ENCODE measurements at places on chromosomes 11 and 22.
A peak's percentile ranks its signal among the peaks of the same experiment; 100 is the strongest.

DNA sequence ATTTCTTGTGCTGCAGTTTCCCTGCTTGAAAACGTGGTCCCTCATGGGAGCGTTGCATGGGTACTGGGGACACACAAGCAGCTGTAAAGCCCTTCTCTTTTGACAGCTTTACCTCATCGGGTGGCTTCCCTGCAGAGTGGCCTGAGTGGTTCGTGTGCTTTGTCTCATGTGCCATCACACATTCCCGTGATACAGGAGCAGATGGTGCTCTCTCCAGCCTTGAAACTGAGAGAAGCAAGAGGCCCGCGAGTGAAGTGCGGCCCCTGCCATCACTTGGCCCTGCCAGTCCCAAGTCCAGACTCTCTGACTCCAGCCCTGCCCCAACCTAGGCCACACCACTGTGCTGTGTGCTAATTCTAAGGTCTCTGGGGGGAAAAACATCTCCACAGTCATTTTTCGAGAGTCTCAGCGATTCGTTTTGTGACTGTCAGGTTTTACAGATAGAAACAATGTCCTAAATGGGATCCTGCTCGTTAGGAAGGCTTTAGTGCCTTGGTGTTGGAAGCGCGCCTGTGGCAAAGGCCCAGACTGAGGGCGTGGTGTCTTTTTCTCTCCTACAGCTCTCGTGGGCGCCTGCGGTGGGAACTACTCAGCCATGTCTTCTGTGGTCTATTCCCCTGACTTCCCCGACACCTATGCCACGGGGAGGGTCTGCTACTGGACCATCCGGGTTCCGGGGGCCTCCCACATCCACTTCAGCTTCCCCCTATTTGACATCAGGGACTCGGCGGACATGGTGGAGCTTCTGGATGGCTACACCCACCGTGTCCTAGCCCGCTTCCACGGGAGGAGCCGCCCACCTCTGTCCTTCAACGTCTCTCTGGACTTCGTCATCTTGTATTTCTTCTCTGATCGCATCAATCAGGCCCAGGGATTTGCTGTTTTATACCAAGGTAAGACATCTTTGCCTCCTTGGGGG lies 64.2 kb downstream of the KREMEN1 start:
- DNase-seq = no peak

- no peak for DNase-seq
These were observed 7.6 kb downstream of the ZNF70 start for GRCh38 chr22:23743303-23743705.

- DNase-seq = no peak
These were observed 741 bp downstream of the CARS1 start for GRCh38 chr11:3056296-3057068.

GRCh38 chr22:42695294-42695693 lies 25.4 kb downstream of the A4GALT start:
- DNase-seq = no peak

DNA sequence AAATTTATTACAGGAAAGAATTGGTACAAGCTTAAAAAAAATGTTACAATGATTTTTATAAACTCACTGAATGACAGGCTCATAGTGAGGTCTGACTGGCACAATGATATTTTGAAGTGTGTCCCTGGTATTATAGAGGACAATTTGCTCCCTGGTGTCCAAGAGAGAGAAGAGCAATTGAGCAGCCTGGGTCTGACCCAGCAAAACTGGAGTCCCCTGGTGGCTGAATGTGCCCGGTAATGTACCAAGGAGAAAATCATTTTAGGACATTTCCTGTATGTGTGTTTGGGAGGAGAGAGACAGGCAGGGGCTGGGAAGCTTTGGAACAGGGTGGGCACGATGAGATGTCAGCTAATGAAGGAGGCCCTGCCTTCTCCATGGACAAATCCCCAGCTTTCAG lies 125.3 kb downstream of the APOL5 start:
- no peak for DNase-seq

- DNase-seq = no peak
These were observed 38.3 kb upstream of the TH start for GRCh38 chr11:2209900-2210321.

GRCh38 chr22:42553475-42554361 lies at the start of gene SERHL2:
Gene SERHL2, plus strand, starts transcription at chr22:42553956. Its CDS starts 65 bp downstream, at chr22:42554021.
- peak; percentile 81 for DNase-seq

DNA sequence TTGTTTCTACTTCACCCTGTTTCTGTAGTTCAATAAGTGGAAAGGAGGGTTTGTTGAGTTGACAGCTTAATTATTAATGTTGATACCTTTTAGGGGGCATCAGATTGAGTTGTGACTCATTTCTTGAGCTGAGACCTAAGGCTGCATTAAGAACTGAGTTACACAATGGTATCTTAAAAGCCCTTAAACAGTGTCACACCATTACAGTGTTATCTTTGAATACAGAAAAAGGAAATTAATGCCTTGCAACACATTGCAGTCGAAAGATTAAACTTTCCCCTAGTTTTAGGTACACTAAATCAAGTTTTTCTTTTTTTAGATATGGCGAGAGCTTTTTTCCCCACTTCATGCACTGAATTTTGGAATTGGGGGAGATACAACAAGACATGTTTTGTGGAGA lies 16.7 kb downstream of the PAFAH1B2 start:
- DNase-seq = no peak

DNA sequence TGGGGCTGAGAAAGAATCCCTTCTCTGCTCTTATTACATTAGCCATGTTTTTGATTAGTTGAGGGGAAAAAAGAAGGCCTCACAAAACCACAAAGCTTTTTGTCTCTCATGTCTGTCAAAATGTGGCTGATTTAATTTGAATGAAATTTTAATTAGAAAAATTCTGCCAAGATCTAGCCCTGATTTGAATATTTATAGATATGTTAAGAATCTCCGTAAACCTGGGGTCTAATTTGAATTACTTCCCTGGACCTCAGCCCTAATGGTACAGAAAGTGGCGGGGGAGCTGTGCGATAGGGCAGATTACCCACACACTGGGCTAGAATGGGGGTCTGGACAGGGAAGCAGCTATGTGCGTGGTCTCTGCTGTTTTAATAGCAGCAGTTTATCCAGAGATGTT lies 141.3 kb upstream of the TTC12 start:
- DNase-seq = no peak

GRCh38 chr22:39230261-39231196 lies 14.3 kb downstream of the PDGFB start:
- no peak for DNase-seq

DNA sequence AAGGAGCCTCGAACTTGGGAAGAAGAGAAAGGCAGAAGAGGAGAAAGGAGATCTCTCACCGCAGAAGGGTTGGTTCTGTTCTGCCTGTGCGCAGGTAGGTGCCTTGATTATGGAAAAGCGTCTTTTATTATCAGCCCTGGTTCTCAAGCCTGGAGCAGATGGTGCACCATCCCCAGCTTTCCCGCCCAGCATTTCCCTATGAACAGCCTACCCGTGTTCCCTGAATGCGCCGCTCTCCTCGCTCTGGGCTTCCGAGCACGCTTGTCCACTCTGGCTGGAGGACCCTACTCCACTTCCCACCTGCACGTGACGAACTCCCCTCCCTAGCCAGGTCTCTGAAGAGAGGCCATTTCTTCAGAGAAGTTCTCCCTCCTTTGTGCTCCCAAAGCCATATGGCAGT lies 15.2 kb downstream of the IGSF9B start:
- no peak for DNase-seq

DNA sequence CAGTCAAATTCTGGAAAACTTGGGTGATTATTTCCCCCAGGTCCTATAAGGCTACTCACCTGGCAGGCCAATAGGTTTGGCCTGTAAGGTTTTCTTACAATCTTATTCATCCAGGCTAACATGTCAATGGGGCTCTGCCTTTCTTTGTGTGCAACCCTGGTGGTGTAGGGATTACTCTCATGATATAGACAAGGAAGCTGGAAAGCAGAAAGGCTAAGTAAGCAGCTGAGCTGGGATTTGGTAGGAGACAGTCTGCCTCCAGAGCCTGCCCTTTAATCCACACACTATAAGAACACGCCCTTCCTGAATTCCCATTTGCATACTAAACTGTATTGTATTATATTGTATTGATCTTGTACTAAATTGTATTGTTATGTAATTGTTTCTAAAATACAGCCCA lies 373.3 kb upstream of the CCDC90B start:
- no peak for DNase-seq

DNA sequence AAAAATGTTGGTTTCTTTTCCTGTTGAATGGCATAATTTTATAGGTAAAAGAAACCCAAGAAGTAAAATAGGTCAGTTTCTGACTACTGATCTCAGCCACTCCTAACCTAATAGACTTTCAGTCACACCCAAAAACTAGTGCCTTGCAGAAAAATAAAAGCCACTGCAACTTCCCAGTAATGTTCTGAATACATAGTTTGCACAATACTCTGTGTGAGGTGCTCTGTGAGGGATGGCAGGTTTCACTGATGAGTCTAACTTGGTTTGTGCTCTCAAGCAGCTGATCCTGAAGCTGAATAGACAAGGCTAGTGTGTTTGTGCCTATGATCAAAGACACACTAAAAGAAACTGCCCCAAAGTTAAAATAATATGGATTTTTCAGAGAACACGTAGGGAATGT lies 758.3 kb downstream of the NELL1 start:
- DNase-seq = no peak

DNA sequence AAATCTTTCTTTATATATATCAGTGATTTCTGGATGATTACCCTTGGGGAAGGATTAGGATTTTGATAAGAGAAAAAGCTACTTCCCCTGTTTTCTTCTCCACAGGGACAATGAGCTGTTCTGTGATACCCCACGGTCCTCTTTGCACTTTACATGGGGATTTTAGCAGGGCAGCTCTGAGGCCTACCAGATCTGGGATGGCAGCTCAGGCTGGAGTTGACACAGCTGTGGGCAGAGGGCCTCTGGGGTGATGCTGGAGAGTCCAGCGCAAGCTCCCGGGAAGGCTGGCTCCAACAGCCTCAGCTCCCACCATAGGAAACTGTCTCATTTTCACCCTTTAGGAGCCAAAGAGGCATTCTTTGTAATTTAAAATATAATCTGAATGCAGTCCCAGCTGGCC lies 383.8 kb upstream of the NARS2 start:
- no peak for DNase-seq

DNA sequence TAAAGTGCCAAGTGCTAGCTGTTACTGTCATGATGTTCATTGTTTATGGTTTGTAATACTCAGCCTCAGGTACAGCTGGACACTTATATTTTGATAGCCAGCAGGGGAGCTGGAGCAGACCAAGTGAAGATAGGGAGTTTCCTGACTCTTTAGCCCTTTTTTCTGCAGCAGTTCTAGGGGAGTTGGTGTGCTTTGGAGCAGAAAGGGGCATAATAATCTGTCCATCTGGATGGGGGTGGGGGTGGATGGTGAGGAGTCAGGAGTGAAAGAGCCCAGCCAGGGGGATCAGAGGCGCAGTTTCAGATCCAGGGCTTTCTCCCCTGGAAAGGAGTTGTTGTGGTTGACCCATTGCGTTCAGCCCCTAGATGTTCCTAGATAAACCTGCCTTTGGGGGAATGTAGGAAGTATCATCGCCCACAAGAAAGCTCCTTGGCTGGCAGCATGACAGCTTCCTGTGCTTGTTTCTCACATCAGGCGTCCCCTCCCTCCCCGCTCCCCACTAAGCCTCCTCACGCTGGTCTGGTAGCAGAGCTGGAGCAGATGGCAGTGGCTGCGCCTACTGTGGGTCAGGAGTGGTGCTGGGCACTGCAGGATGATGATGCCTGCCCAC lies 41.9 kb downstream of the MED15 start:
- DNase-seq = no peak

- no peak for DNase-seq
These were observed 23.2 kb upstream of the ST3GAL4 start for GRCh38 chr11:126332221-126332711.

DNA sequence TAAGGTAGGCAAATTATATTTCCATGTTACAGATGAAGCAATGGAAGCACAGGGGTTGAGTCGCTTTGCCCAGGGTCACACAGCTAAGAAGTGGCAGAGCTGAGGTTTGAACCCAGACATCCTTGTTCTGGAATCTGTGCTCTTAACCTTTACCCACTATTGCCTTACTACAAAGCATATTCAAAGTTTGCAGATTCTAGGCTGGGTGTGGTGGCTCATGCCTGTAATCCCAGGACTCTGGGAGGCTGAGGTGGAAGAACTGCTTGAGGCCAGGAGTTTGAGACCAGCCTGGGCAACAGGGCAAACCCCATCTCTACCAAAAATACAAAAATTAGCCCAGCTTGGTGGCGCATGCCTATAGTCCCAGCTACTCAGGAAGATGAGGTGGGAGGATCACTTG lies 27.8 kb upstream of the TFIP11 start:
- no peak for DNase-seq

- no peak for DNase-seq
These were observed 146.5 kb downstream of the OPCML start for GRCh38 chr11:133385781-133386180.

- DNase-seq = no peak
These were observed 34.8 kb upstream of the E2F8 start for GRCh38 chr11:19275496-19275895.

DNA sequence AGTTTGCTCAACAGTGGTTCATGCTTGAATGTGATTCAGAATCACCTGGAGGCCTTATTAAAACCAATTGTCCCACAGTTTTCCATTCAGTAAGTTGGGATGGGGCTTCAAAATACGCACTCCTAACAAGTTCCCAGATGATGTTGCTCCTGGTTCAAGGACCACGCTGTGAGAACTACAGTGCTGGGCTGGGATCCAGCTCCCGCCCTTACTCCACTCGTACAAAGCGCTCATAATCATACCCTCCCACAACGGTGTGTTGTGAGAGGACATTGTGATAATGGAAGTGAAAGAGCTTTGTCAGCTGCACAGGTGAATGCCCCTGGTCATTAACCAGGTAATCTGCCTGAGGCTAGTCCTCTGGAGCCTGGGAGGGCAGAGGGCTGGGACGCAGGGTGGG lies 1.3 kb upstream of the CD82 start:
- no peak for DNase-seq

DNA sequence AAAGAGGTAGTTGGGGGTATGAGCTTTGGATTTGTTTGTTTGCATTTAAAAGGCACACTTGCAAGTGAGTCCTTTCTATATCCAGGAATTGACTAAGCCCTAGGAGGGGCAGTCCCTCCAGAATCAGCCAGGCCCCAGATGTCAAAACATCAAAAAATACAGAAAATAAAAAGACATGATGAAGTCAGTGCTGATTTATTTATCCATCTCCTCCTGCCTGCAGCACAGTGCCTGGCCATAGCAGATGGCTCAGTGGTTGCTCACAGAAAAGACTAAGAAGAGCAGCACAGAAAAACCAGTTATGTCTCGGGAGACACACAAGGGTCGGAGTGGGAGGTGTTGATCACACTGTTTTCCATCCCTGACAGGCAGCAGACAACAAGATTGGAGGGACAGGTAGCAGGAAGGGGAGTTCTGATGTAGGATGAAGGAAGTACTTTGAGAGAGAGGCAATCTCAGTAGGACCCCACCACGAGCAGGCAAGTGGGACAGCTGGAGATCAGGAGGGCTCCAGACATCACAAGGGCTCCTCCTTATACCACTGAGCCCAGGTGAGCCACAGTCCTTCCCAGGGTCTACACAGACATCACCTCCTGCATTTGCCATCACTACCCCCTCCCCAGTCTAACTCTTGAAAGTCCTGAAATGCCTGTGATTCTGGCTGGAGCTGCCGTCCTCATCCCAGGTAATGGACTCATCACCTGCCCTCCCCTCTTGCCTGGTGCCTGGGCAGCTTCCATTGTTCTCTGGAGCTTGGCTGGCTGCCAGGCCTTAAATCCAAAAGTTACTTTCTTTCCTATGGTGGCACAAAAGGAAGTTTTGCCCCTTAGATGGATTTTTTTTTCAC lies 32.3 kb downstream of the TMPRSS5 start:
- no peak for DNase-seq

GRCh38 chr11:70758206-70758605 lies 359.9 kb downstream of the CTTN start:
- no peak for DNase-seq

- DNase-seq = no peak
These were observed at the start of gene PLEKHA7 for GRCh38 chr11:17014321-17014832. Gene PLEKHA7, minus strand, starts transcription at chr11:17014414. Its CDS starts 13 bp downstream, at chr11:17014401.

- no peak for DNase-seq
These were observed 1.2 kb upstream of the ARFGAP2 start for GRCh38 chr11:47177846-47178245.

Measured in GM06990 (cell line).